Hypothalamus (tissue), 51 donors: ENCODE measurements at places on chromosomes 2 and 18.

DNA sequence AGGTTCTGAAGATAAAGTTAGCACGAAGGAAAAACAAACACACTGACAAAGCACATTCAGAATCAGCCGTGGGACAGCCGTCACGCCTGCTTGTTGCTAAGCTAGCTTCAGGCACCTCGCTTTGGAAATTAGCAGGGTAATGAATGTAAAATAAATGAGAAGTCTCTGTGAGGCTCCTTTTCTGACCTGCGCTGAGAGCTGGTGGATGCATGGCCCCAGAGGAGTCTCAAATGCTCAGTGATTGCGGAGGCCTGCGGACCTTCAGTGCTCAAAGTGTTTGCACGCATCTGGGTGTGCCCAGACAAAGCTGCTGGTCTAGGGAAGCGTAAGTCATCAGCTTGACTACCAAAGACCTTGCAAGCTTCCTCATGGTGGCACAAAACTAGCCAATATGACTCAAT, 50.6 kb downstream of the CD8B2 start:
- DNase-seq, result no peak

DNA sequence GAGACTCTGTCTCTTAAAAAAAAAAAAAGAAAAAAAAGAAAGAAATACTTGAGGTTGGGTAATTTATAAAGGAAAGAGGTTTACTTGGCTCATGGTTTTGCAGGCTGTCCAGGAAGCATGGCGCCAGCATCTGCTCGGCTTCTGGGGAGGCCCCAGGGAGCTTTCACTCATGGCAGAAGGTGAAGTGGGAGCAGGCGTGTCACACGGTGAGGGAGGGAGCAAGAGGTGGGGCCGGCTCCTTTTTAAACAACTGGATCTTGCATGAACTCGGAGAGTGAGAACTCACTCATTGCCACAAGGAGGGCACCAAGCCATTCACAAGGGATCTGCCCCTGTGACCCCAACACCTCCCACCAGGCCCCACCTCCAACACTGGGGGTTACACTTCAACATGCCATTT, 30.6 kb downstream of the CYP26B1 start:
- DNase-seq, result no peak

GRCh38 chr2:109425411-109425810, 188.4 kb downstream of the SEPTIN10 start:
- DNase-seq, result no peak

DNA sequence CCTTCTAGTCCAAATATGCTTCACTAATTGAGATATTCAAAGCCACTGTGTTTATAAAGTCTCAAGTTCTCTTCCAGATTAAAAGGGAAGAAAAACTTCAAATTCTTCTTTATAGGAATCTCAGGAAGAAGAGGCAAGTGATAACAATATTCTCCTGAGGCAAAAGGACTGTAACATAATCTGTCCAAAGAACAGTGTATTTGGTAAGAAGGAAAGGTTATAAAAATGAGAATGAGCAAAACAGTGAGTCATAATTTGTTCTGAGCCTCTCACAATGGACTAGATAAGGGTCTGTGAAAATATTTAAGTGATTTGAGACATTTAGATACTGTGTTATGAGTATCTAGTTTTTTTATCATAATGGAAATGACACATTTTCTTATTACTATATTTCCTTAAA, 44.3 kb downstream of the SNRPD1 start:
- no peak for DNase-seq

GRCh38 chr2:236830926-236831325, 254.8 kb upstream of the COPS8 start:
- no peak for DNase-seq

DNA sequence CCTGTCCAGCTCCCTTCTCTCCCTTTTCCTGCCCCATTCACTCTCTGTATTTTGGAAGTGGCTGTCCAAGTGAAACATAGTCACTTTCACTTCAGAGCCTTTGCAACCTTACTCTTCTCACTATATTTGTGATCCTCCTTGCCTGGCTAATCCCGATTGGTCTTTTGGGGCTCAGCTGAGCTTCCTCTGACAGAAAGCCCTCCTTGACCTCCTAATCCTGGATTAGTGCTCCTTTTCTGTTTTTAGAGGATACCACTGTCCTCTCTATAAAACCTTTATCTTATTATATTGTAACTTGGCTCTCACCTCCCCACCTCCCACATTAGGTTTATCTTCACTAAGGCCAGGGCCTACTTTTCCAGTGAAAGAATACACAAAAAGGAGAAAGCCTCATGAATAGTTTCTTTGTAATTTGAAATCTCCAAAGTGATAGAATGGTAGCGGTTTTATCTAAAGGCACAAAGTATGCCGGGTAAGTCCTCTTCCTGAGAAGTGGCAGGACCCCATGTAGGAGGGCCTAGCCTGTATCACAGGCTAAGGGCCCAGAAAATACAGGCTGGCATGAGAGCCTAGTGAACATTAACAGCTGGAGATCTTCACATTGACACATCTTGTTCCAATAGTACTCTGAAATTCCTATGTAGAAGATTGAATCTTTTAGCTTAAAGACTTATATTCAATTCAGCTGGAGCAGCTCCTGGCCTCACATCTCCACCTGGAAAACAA, 83.1 kb upstream of the GAREM1 start:
- no peak for DNase-seq

DNA sequence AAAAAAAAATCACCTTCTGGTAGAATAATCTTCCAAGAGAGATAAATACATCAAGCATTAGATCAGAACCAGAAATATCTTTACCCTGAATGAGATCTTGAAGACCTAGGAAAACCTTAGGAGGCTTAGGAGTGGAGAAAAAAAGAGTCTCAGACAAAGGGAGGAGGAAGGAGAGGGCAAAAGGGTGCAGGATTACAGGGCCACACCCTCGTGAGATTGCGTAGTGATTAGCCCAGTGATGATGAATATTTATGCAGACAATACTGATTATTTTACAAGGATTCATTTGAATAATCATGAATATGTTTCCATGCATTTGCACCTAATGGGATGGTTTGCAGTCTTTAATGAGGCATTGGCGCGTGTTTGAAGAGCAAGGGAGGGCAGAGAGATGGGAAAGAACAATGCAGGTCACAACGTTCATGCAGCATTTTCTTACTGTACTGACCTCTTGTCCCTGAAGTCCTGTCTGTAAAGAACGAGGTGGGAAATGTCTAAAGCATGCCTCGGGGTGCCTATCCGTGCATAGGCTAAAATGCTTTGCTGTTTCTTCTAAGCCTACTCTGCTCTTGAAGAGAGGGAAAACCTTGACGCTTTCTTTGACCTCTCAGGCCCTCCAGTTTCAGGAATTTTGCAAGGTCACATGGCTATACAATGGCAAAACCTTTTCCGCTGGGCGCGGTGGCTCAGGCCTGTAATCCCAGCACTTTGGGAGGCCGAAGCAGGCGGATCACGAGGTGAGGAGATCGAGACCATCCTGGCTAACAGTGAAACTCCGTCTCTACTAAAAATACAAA, 18.6 kb upstream of the ZNF532 start:
- no peak for DNase-seq

DNA sequence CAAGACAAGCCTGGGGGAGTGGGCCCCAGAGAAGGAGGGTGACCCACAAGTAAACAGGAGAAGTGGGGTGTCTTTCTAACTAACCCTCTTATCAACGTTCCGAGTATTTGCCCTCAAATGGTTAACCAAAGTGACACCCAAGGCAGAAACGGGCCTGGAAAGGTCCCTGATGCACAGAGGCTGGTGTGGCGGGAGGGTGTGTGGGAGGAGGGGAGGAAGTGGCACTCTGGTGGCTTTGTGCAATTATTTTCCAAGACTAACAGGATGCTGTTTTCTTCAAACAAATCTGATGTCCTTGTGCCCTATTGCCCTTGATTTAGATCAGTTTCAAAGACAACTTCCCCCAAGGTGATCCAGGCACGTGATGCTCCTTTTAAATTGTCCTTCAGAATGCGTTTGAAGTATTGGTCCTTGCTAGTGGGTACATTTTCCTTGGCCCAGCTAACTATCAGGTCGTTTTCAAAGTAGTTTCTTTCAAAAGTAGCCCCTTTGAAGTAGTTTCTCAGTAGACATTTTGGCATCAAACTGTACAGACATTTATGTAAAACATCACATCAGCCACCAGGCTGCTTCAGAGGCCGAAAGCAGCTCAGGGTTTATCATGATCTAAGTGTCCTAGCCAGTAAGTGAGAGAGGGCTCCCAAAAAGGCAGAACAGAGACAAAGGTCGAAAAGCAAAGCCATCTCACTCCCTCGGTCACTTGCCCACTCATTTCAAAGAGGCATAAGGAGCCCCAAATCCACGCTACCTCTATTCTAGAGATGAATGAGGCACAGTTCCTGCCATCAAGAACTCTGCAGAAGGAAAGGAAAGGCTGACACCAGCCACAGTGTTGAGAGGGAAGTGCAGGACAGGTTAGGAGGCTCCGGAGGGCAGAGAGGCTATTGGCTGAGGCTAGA, 371.1 kb upstream of the ID2 start:
- no peak for DNase-seq

GRCh38 chr2:115162494-115163293, 720.3 kb downstream of the DPP10 start:
- DNase-seq, result no peak

- no peak for DNase-seq
Measured at GRCh38 chr2:10208736-10209135, 86.2 kb downstream of the RRM2 start.

- DNase-seq, result no peak
Measured at GRCh38 chr18:38454764-38455469, 889.3 kb upstream of the CELF4 start.

DNA sequence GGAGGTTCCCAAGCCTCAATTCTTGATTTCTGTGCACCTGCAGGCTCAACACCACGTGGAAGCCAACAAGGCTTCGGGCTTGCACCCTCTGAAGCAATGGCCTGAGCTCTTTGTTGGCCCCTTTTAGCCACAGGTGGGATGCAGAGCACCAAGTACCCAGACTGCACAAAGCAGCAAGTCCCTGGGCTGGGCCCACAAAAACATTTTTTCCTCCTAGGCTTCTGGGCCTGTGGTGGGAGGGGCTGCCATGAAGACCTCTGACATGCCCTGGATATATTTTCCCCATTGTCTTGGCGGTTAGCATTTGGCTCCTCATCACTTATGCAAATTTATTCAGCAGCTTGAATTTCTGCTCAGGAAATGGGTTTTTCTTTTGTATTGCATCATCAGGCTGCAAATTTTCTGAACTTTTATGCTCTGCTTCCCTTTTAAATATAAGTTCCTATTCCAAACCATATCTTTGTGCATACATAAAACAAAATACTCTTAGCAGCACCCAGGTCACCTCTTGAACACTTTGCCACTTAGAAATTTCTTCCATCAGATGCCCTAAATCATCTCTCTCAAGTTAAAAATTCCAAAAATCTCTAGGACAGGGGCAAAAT, 9.0 kb upstream of the MATN3 start:
- no peak for DNase-seq
